ENCODE measurements at places on chromosomes 2 and 18.

DNA sequence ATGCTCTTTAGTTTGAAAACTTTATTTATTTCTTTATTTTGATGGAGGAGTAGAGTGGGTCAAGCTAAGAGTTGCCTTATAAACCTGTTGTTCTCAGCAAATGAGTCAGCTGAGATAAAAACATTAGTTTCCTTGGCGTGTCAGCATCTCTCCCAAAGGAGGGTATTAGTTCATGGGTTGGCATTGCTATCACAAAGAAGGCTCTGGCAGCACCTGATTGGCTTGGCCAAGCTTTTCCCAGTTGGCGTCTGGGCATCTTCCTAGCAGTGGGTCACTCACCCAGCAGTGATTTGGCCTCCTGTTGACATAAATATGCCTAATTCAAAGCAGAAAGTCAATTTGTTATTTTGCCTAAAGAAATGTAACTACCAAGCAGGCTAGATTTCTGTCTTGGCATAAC, 200.7 kb upstream of the TNP1 start:
- no peak for DNase-seq

DNA sequence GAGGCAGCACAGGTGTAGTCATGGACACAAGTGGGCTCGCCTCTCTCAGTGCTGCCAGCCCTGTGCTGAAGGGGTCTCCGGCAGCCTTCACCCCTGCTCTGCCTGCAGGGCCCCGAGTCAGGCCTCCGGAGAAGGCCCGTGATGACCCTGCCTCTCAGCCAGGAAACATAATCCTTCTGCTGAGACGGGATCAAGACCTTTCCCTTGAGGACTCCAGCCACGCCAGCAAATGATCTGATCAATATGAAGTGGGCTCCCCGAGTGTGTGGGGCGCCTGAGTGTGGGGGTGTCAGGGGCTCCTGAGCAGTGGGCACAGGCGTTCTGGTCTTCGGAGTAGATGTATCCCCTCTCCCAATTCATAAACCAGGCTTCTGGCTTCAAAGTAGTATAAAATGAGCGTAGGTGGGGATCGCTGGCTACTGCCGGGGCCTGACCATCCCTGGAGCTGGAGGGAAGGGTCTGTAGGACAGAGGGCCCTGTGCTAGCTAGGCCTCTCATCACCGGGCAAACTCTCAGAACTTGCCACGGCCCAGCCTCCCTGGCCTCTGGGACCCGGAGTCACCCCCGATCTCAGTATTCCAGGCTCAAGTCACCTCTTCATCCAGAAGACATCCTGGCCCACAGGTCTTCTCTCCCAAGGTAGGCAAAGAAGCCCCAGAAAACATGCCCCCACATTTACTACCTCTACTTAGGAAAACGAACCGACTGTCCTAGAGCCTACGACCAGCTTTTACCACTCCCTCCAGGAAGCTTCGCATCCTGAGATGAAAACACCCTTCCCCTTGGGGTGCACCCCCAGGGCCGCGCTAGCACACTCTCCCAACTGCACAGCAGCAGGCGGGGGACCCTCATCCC, 33.6 kb downstream of the CRACDL start:
- no peak for DNase-seq

DNA sequence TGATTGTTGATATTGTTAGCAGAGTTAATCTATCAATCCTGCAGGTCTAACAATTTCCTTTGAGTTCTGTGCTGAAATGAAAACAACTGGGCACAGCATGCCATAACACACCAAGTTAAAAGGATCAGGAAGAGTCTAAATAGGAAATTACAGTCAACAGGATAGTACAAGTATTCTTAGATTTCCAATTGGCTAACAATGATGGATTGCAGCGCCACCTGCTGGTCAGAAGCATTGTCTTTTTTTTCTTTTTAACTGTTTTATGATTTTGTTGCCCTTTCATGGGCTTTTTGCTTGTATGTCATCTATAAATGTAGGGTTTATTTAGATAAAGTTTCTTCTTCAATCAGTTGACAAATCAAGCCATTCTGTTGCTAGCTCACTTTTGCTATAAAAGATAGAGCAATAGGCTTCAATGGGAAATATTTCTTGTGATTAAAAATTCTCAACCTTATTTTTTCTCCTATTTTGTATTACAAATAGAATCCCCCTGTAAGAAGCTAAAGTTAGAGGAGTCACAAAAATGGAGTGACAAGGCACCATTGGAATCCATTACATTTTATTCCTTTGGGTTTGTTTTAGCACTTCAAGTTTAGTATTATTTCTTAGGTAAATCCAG, 40.8 kb upstream of the RPRM start:
- peak; percentile 31 for DNase-seq

GRCh38 chr2:37549598-37549997, 121.8 kb downstream of the CDC42EP3 start:
- DNase-seq, result no peak

DNA sequence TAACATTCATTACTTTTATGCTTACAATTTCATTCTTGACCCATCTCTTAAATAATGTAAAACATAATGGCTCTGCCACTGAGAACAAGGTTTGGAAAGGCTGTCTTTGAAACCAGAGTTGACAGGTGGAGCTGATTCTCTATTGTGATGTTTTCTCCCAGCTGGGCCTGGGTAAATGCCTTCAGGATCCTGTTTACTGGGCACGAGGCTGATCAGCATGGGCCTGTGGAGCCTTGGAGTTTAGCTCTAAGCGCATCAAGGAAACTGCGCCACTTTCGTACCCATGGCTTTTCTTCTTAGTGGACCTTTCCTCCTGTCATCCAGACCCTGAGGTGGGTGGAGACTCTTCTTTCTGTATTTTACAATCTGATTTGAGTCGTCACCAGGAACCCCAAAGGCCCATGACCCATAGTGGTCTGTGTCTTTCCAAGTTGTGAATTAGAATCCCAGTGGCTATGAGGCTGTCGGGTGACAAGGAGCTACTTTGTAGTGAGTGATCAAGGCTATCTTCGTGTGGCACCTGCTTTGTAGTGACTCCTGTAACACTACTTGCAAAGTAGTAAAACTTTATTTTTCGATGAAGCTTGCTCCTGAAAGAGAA, 123.1 kb downstream of the LPIN1 start:
- no peak for DNase-seq

DNA sequence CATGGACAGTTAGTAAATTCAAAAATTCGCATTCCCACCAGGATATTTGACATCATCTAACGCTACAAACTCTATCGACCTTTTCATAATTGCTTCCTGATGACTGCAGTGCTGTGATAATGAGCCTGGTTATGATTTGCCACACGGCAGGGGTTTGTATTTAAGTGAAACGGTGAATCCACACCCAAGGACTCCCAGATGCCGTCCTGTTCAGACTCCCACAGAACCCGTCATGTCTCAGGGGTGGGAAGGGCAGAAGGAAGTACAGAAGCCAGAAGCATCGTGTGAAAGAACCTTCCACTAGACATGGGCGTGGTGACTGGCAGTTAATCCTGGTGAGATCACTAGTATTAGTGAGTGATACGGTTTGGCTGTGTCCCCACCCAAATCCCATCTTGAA, 91.2 kb upstream of the TMEM18 start:
- no peak for DNase-seq

DNA sequence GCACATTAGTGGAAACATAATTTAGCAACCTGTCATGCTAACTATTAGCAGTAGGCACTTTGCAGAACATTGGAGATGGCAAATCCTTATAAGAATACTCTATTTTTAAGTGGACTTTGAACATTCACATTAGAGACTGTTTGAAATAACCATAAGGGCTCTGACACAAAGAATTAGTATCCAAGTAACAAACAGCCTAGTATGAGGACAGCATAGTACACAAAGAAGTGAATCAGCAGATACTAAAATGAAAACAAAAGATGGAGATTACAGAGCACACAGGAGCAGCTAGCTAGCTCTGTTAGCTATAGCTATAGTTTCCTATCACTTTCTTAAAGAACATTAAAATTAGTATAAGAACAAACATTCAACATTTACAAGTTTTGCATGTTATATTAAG, 256.3 kb upstream of the SPOPL start:
- no peak for DNase-seq

GRCh38 chr2:235754357-235755207, 260.7 kb downstream of the AGAP1 start:
- DNase-seq, result no peak

All from EL (cell line).